ENCODE measurements at places on chromosomes 1 and 21.

DNA sequence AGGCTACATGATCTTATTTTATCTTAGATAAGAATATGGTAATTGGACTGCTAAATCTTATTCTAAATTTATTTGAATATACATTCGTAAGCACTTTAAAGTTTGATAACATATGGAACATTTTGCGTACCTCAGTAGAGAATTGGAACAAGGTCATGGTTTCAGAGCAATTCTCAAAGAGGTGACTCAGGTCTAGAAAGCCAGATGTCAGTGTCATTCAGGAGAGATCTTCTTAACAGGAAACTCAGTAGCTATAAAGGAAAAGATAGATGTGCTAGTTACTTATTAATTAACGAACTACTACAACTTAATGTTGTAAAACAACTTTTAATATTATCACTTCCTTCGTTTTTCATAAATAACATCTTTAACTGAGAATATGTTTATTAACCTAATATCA, 142.5 kb downstream of the USP25 start:
- no peak for DNase-seq

DNA sequence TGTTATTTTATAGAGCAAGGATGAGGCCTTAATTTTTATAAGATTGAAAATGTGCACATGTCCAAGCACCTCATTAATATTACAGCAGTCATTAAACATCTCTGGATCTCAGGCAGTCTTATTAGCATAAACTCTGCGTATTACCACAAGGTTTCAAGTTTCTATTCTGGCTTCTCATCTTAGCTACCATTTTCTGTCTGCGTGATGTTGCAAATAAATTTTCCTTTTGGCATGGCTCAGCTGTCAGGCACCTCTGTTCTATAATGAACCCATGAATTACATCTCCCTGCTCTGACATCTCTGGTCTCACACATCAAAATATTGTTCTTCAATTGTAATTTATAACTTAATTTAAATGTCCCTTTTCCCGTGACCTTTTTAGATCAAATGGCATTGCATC, 156.5 kb downstream of the SLC45A1 start:
- DNase-seq: no peak

DNA sequence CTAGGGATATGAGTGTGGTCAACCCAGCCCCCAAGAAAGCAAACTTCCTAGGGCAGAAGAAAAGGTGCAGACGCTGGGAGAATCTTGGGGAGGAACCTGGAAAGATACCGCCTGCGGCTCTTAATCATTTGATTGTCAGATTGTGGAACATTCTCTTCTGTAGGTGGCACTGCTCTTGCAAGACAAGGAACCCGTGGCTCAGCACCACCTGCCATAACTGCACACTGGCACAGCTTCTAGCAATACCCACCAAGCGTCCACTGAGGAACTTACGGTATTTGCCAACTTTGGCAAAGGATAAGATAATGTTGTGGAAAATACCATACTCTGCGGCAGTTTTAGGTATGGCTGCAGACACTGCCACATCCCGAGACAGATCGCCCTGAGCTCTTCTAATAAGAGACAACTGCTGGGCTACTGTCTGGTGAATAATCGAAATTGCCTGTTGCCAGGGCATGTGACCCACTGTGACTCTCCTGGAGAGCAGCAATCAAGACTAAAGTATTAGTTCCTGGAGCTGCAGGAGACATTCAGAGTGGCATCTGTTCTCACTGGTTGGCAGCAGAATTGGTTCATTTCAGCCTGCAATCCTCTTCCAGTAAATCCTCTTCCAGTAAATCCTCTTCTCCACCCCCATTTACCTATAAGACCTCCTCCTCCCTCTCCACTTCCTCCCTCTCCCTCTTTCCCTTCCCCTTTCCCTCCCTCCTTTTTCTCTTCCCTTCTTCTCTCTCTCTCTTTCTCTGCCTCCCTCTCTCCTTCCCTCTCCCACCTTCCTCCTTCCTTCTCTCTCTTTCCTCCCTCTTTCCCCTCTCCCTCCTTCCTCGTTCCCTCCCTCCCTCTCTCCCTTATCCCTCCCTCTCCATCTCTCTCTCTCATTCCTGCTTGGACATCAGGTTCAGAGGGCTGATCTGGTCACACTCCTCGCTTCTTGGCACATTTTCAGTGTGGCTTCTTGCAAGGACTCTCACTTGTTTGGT, 49.7 kb upstream of the B3GALT5 start:
- DNase-seq: no peak

DNA sequence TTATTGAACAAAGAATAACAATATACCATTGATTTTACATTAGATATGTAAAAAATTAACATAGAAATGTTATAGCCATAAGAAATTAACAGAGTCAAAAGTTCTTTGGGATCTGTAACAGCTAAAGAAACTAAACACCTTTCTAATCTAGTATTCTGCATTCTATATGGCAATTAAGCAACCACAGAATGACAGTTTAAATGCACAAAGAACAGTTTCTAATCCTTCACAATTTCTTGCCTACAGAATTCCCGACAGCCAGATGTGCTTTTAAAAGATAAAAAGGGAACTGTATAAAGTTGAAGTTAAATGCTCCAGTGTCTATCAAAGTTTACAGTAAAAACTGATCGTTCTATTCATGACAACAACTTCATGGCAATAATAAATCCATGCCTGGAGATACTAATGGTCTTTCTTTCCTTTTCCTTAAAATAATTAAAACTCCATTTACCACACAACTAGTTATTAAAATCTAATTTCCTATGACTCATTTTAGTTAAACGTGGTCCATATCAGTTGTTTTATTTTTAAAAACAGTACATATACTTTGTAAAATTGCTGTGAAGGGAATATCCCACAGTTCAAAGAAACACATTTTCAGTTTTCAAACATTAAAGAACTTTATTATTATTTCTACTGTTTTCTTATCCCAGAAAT, 110.2 kb downstream of the EIF4G3 start:
- no peak for DNase-seq

DNA sequence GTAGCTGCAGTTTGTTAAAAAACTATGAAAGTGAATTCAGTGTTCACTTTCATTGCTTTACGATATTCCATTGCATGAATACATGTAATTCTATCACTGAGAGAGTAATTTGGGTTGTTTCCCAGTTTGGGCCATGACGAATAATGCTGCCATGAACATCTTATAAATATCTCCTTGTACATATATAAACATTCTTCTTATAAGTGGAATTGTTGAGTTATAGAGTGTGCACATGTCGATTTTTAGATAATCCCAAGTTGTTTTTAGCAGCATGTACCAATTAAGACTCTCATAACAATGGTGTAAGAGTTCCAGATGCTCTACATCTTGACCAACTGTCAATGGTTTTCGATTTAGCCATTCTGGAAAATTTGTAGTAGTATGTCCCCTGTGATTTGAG, 40.9 kb downstream of the ALG6 start:
- DNase-seq: no peak

- no peak for DNase-seq
Observed at GRCh38 chr1:56170784-56171320, 408.5 kb downstream of the PLPP3 start.

- DNase-seq: no peak
Observed at GRCh38 chr1:170624146-170624545, 39.8 kb upstream of the PRRX1 start.

GRCh38 chr1:26854906-26855305, 8.0 kb upstream of the SFN start:
- DNase-seq: peak; percentile 78

DNA sequence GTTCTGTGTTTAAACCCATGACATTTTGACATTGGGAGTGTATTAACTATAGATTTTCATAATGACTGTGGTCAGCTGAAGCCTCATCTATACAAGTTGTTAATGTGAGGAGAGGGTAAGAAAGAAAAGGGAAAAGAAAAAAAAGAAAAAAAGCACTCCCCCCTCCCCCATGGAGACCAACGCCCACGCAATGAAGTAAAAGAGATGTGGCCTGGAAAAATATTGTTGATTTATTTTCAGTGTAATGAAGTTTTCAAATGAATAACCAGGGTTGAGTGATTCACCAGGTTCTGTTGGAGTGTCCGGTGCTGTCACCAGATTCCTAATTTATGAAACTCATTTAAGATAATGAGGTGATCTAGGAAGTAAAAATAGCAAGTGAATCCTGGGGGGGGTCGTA, 4.7 kb downstream of the RNF220 start:
- no peak for DNase-seq

- DNase-seq: no peak
Observed at GRCh38 chr1:91007827-91008226, 14.0 kb downstream of the ZNF644 start.

DNA sequence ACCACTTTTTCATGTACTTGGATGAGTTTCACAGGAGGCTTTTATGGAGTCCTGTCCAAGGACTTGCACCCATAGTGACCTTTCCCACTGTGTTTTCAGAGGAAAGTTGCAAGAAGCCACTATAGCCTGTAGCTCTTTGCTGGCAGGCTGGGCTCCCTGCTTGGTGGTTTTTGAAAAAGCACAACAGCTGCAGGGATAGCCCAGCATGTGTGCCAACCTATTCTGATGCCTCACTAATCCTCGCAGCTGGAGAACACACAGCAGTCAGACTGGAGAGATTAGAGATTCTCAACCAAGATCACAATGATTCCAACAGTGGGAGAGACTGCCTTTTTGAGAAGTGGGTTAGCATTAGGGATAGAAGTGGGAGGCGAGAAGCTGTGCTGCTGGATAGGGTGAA, 24.1 kb upstream of the ARHGEF11 start:
- no peak for DNase-seq

All from NCI-H2171 (cell line).